ENCODE measurements at places on chromosomes 12 and 14.

- peak; percentile 61 for DNase-seq
Measured at GRCh38 chr14:80202888-80203562, 8.3 kb downstream of the DIO2 start.

- no peak for DNase-seq
Measured at GRCh38 chr14:24281636-24282035, 10.2 kb upstream of the RABGGTA start.

GRCh38 chr12:113261847-113262470, 40.7 kb downstream of the TPCN1 start:
- DNase-seq: peak; percentile 63

- no peak for DNase-seq
Measured at GRCh38 chr12:72323881-72324280, 51.7 kb downstream of the TRHDE start.

- DNase-seq: no peak
Measured at GRCh38 chr12:109989380-109989779, 6.8 kb downstream of the GIT2 start.

DNA sequence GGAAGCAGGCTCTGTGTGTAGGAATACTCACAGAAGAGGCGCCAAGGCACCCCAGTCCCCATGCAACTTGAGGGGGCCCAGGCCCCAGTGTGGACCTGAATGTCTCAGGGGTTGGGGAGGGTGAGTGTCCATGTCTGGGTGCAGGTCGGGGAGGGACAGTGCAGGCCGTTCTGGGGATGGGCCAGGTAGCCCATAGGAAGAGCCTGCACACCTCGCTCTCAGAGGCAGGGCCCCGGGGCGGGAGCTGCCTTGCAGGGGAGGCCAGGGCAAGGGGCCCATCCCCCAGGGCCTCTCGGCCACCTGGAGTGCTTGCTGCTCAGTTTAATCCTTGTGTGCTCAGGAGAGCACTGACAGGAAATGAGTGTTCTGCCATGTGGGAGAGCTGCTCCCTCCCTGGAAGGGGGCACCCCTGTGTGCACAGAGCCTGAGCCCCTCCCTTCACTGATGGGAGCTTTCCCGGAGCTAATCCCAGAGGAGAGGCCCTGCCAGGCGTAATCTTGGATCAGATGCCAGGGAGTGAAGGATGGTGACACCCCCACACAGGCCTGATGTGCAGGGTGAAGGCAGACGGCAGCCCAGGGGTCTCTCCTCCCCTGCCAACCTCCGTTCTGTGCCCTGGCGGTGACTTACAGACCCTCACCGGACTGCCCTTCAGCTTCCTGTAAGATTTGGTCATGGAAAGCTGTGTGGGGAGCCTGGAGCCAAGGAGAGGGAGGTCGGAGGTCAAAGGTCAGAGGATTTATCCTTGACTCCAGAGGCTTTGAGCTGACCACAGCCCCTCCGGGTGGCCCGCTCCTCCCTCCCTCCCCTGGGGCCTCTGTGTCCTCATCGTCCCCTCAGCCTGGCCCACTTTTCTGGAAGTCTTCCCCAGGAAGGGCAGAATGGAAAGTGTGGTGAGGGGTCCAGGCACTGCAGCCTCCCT, 24.4 kb upstream of the FBRSL1 start:
- DNase-seq: no peak

DNA sequence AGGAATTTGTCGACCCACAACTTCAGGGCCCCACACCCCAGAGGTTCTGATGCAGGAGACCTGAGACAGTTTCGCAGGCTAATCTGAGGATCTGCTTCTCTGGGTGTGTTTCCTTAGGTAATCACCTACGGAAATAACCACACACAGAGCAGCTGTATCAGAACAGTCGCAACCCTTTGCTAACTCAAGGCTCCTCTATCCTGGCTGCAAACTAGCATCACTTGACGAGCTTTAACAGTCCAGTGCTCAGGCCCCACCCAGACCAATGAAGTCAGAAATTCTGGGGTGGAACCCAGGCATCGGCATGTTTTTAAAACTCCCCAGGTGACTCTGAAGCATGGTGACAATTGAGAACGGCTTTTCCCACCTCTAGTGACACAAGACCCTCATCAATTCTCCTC, 20.7 kb downstream of the SLC7A7 start:
- DNase-seq: no peak

GRCh38 chr12:55470088-55470829, at the start of gene OR6C70:
Gene OR6C70, minus strand, starts transcription at chr12:55470138. Its CDS starts 0 bp downstream, at chr12:55470138.
- DNase-seq: no peak

- DNase-seq: no peak
Measured at GRCh38 chr12:32761716-32762115, 6.0 kb upstream of the YARS2 start.

- DNase-seq: no peak
Measured at GRCh38 chr12:53737093-53737808, 10.0 kb upstream of the CALCOCO1 start.

DNA sequence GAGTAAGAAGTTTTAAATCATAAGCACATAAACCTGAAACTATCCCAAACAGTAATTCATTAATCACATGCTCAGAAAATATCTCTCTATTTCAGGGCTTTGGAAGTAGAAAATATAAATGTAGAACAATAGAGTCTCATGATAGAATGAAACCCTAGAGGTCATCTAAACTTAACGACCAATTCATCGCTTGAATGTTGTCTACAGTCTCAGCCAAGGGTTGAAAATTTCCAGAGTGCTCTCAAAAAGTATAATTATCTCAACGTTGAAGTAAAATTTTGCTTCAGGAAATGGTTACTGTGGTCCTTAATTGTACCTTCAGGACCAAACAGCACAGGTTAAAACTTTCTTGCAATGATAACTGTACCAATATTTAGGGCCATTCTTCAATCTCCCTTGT, 1053.6 kb upstream of the SEL1L start:
- no peak for DNase-seq

- no peak for DNase-seq
Measured at GRCh38 chr14:88993946-88994345, 169.5 kb downstream of the TTC8 start.

Data from activated CD4-positive, alpha-beta T cell treated with anti-CD3 and anti-CD28 coated beads for 36 hours (primary cell).